ENCODE measurements at places on chromosomes 5 and 9.

DNA sequence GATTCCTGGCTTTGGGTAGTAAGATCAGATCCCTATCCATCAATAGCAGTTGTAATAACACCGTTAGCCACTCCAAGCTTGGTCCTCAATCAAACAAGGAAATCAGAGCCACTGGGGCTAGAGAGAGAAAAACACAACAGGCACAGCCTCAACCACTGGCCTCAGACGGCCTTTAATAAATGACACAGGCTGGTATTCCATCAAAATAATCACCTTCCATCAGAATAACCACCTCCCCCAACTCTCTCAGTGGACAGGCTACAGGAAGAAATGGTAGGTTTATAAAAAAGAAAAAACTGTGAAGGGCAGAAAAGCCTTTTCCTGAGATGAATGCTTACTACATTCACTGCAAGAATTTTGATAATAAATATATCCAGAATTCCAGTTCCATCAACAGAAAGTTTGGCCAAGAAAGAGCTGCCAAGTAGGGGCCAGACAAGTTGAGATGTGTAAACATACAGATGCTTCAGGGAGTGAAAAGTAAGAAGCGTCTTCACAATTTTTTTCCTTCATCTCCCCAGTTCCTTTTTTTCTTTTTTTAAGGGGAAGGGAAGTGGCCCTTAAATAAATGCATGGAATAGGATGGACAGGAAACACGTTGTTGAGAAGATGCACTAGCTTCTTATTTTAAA, 5.5 kb downstream of the FOXD1 start:
- DNase-seq, result no peak

DNA sequence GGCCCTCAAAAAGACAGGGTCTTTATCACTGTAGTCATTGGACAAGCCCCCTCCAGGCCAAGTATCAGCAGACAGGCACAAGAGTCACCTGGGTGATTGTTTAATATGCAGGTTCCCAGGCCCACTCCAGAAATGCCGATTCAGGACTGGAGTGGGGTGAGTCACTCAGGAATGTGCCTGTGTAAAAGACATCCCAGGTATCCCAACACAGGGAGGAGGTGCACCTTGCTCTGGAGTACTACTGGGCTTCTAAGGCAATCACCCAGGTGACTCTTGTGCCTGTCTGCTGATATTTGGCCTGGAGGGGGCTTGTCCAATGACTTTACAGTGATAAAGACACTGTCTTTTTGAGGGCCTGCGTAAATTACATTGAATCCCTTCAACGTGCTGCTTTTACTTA, 40.6 kb downstream of the ACTL7B start:
- DNase-seq, result no peak

DNA sequence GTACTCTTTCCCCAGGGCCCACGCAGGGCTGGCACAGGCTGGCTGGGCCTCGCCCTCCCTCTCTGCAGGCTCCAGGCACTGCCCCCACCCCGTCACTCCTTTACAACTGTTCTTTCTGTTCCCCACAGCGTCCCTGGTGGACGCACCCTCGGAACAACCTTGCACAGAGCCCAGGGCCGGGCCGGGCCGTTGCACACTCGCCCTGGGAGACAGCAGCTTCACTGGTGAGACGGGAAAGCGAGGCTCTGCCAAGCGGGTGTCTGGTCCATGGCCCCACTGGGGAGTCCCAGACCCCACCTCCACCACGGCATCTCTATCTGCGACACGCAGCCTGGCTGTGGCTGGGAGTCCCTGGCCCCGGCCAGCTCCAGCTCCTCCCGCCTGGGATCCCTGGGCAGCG, 18.4 kb upstream of the QSOX2 start:
- no peak for DNase-seq

- DNase-seq, result no peak
These were observed 47.2 kb downstream of the GPBP1 start for GRCh38 chr5:57221049-57221568.

GRCh38 chr5:97192580-97193354, 9.7 kb upstream of the RIOK2 start:
- no peak for DNase-seq

GRCh38 chr9:35407846-35408245, 82.1 kb upstream of the RUSC2 start:
- DNase-seq, result no peak

- DNase-seq, result no peak
These were observed 8.8 kb upstream of the IGFBPL1 start for GRCh38 chr9:38432922-38433510.

DNA sequence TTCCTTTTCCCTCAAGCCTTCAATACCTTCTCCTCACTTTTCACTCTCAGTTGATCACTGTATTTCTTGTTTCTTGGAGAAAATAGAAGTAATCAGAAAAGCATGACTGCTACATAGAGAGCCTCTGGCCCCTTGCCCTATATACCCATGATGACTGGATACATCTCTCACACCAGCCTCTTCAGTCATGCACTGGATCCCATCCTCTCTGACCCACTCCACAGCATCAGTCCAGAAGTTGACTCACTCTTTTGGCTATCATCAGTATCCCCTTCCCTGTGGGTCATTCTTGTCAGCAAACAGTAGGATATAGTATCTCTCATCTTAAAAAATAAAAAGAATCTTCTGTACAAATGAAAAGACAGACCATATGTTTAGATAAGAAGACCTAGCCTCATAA, 32.9 kb downstream of the PTCD2 start:
- no peak for DNase-seq

All from NCI-H187 treated with DMSO at 0.1 percent for 48 hours (cell line).